Pericardium fibroblast (primary cell): ENCODE measurements at places on chromosomes 11 and 22. TPM values are rescaled to one million over a fixed set of nuclear protein-coding genes. Genes with fewer than 3 reads are reported as not detected.

The LMO1 gene
- not detected in 2 replicates for total RNA-seq

The MYOD1 gene
- total RNA-seq = 0.51 TPM in 1 of 2 replicates, not detected in the other

The FOLR2 gene
- not detected in 2 replicates for total RNA-seq

The TBC1D22A gene
- total RNA-seq = 17.3 and 19.2 TPM in 2 replicates

The MISFA gene
- total RNA-seq = not detected in 2 replicates
